ENCODE measurements at places on chromosomes 7 and 10.

DNA sequence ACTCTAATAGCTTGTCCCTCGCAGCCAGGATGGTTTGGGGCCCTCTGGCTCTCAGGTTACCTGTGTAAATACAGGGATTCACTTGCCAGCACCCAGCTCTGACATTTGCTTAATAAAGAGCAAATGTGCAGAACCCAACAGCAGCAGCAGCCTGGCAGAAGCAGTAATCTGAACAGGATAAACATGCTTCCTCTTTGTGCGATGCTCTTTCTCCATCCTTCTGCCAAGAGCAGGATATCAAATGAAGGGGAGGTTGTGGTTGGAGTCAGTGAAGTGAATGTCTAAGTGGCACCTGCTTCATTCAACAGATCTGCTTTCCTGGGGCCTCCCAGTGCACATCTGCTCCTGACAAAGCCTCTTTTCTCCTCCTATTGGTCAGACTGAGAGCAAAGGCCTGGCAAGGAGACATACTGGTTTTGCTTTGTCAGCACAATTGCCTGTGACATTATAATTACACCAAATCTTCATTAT lies 130.3 kb downstream of the NRF1 start:
- peak; percentile 99 for DNase-seq

GRCh38 chr10:133379152-133379800 lies at the start of gene PAOX:
Gene PAOX (plus strand): TSS chr10:133379262. CDS start chr10:133379317, 55 bp downstream.
- DNase-seq = no peak

DNA sequence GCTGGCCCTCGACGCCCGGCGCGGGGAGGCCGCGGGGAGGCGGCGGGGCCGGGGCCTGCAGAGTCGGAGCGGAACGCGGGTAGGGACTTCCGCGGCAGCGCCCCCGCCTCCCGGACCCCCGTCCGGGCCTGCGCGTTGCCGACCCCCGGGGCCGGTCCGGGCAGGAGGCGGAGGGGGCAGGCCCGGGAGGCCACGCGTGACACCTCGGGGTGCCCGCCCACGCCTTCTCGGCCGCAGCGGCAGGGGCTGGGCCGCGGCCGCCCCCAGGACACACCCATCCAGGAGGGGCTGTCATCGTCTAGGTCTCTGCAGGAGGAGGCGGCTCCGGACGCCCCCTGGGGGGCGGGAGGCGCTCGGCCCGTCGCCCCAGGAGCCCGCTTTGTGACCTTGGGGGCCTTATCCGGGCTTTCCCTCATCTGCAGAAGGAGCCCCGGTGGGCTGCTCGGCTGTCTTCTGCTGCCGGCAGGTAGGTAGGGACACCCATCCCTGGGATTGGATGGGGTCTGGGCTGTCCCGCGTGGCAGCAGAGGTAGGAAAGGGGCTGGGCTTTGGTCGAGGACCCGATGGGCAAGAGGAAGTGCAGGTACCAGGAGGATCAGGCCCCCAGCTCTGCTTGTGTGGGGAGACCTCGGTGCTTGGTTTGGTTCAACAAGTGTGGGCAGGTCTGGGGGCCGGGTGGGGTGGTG lies 569 bp downstream of the ZNF316 start:
- no peak for DNase-seq

DNA sequence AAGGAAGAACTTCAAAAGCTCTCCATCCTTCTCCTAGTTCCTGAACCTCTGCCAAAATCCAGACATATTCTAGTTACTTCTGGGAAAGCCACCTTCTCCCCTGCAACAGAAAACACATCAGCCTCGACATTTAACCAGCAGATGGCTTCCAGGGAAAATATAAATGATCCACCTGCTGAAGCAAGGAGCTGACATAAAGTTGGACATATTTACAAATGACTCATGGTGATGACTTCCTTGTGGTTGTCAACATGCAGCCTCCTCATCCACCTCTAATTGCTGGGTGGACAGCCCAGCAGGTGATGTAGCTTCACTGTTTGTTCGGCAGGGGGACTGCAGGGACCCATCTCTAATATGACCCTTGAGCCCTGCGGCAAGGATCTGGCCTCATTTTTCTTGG lies 266.0 kb downstream of the C7orf25 start:
- no peak for DNase-seq

- no peak for DNase-seq
These were observed 56.8 kb upstream of the YAE1 start for GRCh38 chr7:39509436-39509835.

DNA sequence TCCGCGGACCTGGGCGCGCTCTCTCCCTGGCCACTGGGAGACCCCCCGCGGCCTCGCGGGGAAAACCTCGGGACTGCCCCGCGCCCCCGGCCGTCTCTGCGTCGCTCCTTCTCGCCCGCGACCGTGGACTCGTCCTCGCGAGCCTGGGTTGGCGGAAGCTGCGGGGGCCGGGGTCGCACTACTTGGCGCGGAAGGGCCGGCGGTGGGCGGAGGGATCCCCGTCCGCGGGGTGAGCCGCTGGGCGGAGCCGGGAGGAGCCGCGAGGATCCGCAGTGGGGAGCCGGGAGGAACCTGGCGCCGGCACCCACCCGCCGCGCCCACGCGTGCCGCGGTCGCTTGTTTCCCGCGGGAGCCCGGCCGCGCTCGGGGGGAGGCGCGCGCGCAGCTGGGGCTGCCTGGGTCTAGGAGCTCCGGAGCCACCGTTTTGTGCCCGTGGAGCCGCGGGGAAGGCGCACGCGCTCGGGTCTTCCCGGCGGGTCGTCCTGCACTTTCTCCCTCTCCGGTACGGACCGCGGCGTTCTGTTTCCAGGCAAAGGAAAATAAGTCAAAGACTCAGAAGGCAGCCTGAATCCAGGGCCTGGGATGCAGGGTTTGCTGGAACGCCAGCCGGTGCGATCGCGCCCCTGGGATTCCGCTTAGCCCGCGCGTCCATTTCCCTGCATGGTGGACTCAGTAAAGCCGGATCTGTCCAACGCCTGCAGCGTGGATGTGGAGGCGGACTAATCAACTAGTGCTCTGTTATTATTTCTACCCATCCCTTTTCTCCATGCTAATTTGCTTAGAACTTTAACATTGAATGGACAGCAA lies 28.7 kb upstream of the KMT2C start:
- peak; percentile 73 for DNase-seq

DNA sequence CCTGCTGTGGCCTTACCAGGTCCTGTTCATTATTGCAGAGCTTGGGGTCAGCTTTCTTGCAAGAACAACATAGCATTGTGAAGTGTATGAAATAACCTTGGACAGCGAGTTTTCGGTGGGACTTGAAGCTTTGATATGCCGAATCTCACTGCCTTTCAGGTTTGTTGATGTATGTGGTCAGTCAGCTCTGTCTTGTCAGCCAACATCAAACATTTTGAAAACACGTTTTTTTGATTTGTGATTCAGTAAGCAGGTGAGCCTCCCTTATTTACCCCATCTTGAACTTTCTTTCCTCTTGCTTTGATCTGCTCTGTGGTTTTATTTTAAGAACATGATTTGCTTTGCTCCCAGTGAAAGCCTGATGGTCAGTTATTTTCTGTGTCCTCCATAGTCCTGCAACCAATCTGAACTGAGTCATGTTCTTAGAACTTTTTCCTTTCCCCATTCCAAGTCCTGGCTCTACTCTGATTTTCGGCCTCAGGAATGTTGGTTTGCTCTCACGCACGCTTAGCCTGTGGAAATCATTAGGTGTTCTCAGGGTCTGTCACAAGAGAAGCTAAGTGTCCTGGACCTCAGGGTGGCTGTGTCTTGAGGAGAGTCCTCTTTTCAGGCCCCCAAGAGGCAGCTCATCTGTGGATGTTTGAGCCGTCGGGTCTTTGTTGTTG lies 8.7 kb downstream of the WBP1L start:
- DNase-seq = no peak

- DNase-seq = no peak
These were observed 24.4 kb downstream of the MTURN start for GRCh38 chr7:30159163-30159562.

DNA sequence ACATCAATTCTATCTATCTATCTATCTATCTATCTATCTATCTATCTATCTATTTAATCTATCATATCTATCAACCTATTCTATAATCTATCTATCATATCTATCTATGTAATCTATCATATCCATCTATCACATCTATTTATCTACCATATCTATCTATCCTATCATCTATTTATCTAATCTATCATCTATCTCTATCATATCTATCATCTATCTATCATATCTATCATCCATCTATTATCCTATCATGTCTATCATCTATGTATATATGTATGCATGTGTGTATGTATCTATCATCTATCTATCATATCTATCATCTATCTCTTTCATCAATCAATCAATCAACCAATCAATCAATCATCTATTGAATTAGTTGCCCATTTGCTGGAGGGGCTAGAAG lies 159.3 kb upstream of the GALNT17 start:
- no peak for DNase-seq

DNA sequence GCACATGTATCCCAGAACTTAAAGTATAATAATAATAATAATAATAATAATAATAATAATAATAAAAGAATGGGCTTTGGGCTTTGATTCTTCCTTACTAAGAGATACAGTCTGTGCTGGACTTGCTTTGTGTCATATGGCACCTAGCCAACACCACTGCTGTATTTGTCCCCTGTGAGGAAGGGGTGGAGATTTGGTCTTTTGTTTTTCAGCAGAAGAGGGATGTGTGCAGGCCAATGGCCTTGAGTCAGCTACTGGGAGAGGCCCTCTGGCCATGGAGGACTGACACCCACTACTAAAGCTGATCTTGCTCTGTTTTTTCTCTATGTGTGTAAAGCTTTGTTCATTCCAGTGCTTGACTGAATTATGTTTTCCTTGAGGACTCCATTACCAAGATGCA lies 573.0 kb upstream of the PCDH15 start:
- DNase-seq = no peak

- no peak for DNase-seq
These were observed 175.6 kb downstream of the TCF7L2 start for GRCh38 chr10:113125612-113126011.

DNA sequence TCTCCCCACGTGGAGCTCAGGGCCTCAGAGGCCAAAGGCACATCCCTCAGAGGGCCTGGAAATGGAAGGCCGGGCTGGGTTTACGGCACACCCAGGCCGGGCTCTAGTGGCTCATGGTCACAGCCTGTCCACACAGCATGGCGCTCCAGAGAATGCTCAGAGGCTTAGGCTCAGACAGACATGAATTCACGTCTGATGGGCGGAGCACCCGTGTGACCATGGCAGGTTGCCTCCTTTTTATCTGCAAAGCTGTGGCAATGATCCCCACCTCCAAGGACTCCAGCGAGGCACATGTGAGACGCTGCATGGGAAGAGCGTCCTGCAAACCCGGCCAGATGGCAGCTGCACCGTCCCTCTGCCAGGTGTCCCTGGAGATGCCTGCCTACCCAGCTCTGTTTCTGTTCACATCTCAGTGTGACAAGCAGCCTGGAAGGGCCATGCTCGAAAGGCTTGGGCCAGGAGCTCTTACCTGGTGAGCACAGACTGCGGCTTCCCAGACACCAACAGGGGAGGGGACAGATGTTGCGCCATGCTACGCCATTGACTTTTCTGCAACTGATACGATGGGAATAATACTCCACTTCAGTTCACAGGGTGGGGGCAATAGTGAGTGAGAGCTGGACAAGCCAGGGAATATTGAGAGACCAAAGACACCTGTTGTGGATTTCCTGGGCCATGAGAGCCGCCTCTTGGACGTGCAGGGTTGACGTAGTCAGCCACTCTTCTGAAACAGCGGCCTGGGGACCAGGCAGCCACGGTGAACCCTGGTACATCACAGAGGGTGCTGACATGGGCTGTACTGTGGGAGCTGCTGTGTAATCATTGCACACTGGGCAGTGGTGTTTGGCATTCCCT lies 34.4 kb upstream of the FAM20C start:
- peak; percentile 98 for DNase-seq

- peak; percentile 82 for DNase-seq
These were observed 17.5 kb upstream of the CDK1 start for GRCh38 chr10:60760711-60761210.

DNA sequence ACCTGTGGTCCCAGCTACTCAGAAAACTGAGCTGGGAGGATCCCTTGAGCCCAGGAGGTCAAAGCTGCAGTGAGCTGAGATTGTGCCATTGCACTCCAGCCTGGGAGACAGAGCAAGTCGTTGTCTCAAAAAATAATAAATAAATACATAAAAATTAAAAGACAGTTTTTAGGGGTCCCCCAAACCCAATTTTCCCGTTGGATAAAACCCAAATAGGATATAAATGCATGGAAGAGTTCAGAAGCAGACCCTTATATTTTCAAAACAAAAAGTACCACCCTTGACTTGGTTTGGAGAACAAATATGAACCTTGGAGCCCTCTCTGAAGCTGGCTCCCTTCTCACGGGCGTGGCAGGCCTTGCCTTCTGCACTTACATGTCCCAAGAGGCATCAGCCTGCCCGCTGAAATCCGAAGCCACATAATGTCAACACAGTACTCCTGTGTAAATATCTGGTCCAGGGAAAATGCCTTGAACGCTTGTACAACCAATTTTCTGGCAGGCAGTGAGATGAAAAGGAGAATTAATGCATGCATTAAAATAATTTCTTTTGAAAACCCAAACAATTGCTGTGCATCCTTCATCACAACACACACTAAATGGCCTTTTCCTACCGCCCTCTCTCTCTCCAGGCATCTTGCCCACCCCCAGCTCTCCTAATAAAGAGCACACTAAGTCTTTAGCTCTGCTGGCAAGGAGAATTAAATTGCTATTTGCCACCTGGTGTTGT lies 46.4 kb upstream of the PARD3 start:
- peak; percentile 92 for DNase-seq

DNA sequence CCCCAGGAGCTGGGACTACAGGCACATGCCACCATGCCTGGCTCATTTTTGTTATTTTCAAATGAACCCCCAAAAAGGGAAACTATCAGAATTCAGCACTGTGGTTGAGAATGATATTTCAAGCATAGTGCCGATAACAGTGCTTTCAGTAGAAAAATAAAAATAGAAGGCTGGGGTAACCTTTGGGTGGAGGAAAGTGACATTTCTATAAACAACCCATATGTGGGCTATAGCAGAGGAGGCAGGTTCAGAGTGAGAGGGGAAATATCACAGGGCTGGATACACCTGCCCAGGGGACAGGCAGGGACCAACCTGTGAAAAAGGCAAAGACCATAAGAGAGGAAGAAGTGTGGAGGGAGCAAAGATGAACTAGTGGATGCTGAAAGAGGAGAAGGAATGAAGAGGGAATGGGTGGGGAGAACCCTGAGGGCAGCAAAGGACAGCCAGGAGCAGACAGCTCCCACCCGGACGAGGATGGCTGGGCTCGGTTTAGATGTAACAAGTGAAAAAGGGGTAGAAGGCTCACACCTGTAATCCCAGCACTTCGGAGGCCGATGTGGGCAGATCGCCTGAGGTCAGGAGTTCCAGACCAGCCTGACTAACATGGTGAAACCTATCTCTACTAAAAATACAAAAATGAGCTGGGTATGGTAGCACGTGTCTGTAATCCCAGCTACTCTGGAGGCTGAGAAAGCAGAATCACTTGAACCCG lies 56.5 kb downstream of the MAP3K8 start:
- no peak for DNase-seq

DNA sequence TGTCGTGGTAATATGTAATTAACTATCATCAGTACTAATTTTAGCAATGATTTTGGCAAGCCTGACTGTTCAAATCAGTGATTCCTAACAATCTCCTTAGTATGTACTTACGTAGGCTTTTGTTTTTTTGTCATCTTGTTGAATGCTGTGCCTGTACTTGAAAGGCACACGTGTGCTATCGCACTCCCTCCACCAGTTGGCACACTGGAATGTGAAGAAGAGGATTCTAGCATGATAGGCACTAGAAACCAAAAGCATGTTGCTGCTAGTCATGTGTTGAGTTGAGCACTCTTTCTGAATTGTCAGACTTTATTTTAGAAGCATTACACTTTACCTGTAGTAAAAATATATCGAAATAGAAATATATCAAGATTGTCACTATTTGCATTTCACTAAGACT lies 59.1 kb downstream of the TASOR2 start:
- no peak for DNase-seq

GRCh38 chr10:34528320-34528719 lies 286.8 kb downstream of the PARD3 start:
- DNase-seq = no peak
